ENCODE measurements at places on chromosomes 7 and 10.

GRCh38 chr7:148288592-148289151, 301.9 kb upstream of the C7orf33 start:
- DNase-seq, result no peak

DNA sequence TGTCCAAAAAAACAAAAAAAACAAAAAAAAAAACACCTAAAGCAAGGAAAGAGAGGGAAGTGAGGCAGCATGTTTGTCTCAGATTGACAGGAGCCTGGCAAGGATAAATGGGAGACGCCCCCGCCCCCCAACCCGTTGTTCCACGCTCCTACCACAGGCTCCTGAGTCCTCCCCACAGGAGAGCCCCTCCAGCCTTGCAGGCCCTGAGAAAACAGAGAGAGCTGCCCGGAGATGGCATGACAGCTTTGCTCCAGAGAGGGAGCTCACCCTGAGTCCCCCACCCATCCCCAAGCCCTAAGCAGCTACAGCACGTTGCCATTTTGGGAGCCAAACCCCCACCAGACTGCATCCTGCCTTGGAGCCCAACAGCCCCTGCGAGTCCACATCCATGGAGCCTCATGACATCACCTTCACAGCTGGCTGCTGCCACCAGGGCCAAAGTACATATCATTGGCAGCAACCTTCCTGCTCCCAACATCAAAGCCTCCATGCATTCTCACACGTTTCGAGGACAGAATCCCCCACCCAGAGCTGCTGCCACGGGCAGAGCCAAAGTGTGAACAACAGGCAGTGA, 1283.3 kb downstream of the TYW1 start:
- DNase-seq, result no peak

GRCh38 chr10:133327651-133328357, 8.9 kb downstream of the CALY start:
- DNase-seq, result no peak

DNA sequence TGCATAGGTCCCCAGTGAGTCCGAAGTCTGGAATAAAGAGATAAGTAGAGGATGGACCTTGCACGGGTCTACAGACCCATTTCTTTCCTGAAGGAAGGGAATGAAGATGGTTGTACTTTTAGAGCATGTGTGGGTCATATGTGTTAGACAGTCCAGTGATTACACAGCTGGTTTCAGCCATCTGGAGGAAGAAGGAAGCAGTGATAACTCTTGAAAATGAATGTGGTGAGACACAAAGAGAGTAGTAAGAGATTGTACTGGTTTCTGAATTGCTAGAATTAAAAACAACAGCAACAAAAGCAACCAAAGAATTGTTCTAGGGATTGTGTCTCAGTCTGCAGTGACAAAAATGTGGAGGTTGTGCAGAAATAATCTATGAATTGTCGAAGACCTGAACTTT, 258.9 kb downstream of the SUGCT start:
- DNase-seq, result no peak

DNA sequence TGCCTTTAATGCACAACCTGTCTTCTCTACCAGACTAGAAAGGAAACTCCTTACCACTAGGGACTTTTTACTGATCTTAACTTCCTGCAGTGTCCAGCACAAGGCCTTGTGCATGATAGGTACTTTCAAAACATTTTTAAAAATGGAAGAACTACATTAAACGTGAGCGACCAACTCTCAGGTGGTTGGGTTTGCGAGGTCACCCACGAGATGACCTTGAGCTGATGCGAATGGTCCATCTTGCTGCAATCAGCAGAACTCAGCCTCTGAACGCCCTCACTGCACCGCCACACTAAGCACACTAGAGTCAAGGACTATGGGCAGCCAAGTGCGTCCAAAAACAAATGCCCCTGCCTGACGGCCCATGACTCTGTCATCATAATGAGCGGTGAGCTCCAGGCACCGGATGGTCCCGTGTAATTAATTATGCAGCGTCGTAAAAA, 34.9 kb upstream of the PTF1A start:
- DNase-seq, result no peak

GRCh38 chr10:72093450-72093849, 5.1 kb upstream of the SPOCK2 start:
- DNase-seq, result no peak

DNA sequence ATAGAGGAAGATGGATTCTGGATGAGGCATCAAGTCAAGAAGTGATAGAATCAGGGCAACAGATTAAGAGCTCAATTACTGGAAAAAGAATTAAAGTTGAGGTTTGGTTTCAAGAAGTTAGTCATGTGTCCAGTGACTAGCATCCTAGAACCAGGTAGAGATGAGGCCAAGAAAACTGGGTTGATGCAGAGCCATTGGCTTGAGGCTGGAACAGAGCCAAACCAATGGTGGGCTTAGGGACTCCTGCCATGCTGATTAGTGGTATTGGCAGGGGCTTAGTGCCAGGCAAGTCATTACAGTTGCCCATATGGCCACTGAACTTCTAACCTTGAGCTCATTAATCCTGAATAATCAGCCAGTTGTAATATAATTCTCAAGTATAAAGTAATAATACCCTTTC, 18.5 kb downstream of the ZNF277 start:
- DNase-seq, result no peak

DNA sequence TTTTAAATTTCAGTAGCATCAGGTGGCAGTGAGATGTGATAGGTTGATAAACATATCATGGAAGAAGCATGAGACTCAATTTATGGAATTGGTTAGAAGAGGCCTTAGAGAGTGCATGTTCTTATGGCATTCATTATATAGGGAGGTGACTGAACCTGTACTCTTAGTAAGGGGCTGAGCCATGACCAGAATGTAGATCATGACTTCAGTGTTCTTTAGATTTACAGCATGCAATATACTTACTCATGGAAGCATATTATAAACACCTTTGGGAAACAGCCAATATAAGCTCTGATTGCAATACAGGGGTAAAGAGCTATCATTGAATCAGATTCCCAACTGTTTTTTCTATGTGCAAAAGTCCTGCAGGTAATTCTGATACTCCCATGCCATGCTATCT, 50.2 kb downstream of the NT5C3A start:
- DNase-seq, result no peak

DNA sequence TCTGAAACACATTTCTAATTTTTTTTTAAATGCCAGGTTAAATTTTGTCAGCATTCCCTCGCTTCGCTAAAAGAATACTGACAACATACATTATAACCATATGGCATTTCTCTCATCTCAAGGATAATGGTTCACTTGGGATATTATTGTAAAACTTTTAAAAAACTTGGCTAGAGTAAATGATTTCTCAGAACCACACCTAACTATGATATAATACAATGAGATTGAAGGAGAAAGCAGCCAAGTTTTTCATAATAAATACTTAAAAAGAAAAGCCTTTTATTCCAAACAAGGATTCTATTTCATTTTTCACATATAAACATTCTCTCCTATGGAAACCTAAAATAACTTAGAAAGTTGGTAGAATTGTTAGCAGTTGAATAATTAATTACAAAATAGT, 413.9 kb downstream of the HGF start:
- DNase-seq, result no peak

DNA sequence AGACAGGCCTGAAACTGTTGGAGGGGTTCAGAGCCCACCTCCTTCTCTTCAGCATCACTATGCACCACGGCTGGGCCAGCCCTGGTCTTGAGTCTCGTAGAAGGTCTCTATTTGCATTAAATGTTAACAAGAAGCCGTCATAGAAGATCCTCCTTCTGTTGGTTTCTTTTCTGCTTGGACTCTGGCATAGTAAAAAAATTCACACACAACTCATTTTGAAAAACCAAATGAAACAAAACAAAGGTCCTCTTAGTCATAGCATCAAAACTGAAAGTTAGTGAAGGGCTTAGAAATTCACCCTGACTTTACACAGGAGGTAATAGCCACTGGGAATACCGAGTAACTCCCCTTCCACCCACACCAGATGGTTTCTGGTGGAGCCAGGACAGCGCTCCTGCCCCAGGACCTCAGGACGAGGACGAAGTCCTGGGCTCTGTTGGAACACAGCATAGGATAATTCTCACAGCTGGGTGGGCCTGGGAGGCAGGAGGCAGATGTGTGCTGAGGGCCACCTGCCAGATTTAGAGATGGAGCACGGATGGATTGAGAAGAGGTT, 248.4 kb upstream of the KLF6 start:
- DNase-seq, result no peak

All from NCI-H2081 (cell line).